ENCODE measurements at places on chromosomes 6 and 20.
A peak's percentile ranks its signal among the peaks of the same experiment; 100 is the strongest.

- peak; percentile 78 for DNase-seq
Measured at GRCh38 chr6:124694139-124694705, 268.0 kb upstream of the RNF217 start.

GRCh38 chr20:33733654-33734576, 2.1 kb downstream of the ZNF341 start:
- peak; percentile 33 for DNase-seq

DNA sequence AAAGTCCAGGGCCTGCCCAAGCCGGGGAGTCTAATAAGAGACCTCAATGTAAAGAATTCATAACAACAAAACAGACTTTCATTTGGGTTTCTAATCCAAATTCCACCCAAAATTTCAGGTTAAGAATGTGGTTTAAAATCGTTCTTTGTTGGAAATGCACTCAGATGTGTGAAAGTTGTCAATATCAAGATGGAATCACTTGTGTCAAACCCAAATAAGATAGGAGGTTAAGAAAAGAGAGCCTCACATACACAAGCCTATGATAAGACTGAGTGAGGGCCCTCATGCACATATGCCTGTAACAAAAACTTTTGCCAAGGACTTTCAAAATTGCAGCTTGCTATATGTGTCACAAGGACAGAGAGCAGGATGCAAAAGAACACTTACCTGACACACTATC, 145.7 kb downstream of the HACE1 start:
- no peak for DNase-seq

DNA sequence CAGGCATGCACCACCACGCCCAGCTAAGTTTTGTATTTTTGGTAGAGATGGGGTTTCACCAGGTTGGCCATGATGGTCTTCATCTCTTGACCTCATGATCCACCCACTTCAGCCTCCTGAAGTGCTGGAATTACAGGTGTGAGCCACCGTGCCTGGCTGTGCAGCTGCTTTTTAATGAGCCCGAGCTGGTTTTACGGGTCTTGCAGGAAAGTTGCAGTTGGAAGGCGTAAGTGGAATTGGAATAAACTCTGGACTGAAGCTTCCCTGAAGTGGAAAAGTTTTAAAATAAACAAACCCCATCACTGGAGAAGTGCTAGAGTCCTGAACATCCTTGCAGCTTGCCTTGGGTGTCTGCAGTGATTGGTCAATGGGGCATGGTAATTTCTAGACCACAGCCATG, 40.4 kb downstream of the KIF25 start:
- DNase-seq = no peak

DNA sequence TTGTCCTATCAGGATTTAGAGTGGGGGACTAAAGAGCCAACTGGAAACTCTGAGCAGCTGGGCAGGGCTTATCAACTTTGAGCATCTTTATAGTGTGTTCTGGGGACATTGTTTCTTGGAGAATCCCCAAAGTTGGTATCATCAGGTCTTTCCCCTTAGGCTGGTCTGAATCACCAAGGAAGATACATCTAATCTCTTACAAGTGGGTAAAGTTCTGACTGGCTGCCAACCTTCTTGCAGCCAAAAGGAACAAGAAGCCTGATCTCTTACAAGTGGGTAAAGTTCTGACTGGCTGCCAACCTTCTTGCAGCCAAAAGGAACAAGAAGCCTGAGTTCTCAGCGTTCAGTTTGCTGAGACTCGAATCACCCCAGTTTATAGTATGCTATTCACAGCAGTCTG, 1.6 kb upstream of the MED23 start:
- no peak for DNase-seq

Measured in NCI-H1436 (cell line).